Progenitor cell of endocrine pancreas (in vitro differentiated cells): ENCODE measurements at places on chromosomes 11 and 22. TPM values are rescaled to one million over a fixed set of nuclear protein-coding genes. Genes with fewer than 3 reads are reported as not detected.

GRCh38 chr11:68505596-68505995 lies 45.0 kb downstream of the PPP6R3 start:
- DNase-seq = no peak

Gene OSBP2
- 8.3 and 9.5 TPM in 2 replicates for total RNA-seq

- peak; percentile 11 for DNase-seq
Observed at GRCh38 chr11:73729594-73730206, 31.2 kb downstream of the RAB6A start.

Gene C1QTNF5
- 0.31 and 0.40 TPM in 2 replicates for total RNA-seq

DNA sequence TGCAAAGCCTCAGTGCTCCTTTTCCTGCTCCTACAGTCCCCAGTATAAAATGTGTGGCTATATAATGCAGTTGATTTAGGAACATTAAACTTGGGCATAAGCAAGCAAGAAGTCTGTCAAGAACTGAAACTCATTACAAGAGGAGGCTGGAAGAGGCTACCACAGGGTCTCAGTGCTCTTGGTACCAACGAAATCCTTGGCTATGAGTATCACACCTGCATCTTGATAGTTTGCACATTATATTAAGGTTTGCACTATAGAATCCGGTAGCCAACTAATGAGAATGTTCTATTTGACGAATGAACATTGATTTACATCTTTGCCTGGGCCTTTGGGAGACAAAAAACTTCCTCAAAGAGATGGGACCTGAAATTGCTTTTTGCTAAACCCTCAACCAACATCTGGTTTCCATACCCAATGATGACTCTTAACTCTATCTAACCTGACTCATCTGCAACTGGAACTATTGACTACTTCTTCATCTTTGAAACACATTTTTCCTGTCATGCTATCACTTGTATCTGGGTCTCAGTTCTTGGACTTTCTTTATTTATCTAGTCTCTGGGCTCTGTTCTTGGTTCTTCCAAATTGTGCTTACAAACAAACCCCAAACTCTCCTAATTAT lies 207.2 kb upstream of the CTSC start:
- DNase-seq = no peak

DNA sequence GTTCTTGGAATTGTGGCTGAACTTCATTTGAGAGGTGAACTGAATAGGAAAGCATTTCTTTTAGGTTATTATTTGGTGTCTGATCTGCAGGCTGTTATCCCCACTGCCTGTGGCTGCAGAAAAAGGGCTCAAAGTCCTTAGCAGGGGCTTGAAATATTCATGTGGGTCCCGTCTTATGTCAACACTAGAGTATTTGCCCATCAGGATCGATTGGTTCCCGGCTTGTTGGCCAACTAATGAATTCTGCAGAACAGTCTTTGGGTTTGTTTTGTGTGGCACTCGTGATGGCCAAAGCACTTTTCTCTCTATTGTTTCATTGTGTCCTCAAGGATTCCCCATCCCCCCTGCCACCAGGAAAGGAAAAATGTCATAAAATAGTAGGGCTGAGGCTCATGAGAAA lies 211.9 kb downstream of the MYO18B start:
- DNase-seq = peak; percentile 19

GRCh38 chr22:37680191-37680851 lies 4.9 kb downstream of the LGALS1 start:
- DNase-seq = no peak

DNA sequence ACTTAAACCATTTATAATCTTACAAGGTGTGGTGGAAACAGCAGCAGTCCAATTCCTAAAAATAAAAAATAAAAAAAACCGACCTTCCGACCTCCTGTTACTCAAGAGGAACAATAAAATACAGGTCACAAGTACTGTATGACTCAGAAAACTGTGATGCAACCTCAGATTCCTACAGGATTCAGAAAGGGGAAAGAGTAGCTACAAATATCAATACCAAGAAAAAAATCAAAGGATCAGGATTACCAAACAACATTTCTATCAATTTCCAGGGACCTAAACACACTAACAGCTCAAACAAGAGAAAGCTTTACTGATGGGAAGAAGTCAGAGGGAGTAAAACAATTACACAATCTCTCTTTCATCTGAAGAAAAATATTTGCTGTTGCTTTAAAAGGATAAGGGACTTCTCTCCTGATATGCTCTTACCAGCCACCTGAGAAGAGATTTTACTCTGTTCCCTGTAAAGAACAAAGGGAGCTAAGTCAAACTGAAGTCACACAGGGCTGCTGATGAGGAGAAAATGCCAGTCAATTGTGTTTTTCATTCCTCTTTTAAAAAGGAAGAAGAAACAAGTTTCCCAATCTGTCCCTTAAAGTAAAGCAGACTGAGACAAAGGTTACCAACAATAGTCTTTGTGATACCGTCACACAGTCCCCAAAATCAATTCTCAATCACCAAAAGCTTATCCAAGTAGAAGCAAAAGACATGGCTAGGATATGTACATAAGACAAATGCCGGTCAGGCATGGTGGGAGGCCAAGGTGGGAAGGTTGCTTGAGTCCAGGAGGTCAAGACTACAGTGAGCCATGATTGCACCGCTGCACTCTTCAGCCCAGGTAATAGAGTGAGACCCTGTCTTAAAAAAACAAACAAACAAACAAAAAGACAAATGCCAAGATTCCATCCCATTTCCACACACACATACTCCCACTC lies 39.3 kb downstream of the AMBRA1 start:
- no peak for DNase-seq

DNA sequence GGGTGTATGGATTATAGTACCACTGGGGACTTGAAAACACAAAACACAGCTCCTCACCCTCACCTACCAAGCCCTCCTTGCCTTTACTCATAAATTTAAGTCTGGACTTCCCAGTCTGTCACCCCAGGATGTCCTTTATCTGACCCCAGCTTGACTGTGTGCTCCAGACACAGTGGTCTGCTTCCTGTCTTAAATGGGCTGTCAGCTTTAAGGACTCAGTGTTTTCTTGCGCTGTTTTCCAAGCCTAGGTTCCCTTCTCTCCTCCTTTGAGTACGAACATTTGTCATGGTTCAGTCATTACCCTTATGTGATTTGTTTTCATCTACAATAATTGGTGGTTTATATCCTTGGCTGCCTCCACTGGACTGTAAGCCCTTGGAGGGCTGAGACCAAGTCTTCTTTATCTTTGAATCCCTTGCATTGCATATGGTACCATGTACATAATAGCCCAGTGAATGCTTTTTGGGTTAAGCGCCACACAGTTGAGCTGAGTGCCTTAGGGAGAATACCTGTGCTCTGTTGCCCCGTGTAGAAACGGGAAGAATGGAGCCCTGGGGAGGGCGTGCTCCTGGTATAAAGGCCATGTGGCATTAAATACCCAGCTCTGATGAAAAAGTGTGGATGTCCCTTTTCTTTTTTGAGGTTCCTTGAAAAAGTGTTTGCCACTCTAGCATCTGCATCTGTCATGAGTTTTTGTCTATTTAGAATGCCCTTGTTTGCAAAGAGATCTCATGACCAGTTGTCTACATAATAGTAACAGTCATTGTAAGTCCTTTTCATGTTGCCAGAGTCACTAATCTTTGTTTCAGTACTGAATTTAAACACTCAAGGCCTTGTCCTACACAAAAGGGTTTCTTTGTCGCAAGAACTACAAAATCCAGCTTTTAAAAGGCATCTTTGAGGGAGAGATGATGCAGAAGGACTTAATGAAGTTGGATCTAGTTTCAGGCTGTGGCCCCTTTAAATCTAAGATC lies 14.0 kb downstream of the PANX1 start:
- no peak for DNase-seq

Gene DDX10
- total RNA-seq = 31.9 and 33.3 TPM in 2 replicates

- DNase-seq = no peak
Observed at GRCh38 chr11:46200537-46201281, 76.8 kb upstream of the CREB3L1 start.

DNA sequence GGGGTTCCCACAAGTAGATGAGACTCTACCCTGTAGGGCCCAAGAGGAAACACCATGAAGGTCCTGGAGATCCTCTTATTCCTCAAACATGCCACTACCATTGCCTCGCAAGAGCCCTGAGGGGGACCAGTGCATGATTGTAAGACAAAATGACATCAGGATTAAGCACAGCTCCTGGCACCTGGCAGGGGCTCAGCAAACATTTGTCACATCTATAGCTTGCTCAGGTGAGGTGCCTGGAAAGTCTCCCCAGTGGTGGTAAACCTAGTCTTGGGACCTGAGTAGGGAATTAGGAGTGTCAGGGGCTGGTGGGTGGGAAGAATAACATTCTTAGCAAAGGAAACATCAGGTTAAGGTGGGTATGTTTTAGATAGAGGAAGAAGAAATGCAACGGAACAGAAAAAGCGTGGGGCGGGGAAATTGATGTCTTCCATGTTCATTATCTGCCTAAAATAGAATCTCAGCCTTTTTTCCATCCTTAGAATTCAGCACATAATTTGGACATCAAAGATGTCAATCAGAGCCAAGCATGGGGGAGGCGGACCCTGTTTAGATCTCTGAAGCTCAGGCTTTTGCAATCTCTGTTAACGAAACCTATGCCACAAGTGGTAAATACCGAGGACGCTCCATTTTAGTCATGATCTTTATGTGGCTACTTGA lies 924 bp downstream of the YPEL1 start:
- DNase-seq = no peak

GRCh38 chr11:63998558-63999348 lies 12.5 kb downstream of the OTUB1 start:
- DNase-seq = no peak

Gene TIGD3
- 3.0 and 3.8 TPM in 2 replicates for total RNA-seq

GRCh38 chr11:17559341-17560087 lies 12.5 kb downstream of the OTOG start:
- DNase-seq = no peak

GRCh38 chr11:95536047-95536690 lies 253.4 kb downstream of the FAM76B start:
- DNase-seq = no peak

DNA sequence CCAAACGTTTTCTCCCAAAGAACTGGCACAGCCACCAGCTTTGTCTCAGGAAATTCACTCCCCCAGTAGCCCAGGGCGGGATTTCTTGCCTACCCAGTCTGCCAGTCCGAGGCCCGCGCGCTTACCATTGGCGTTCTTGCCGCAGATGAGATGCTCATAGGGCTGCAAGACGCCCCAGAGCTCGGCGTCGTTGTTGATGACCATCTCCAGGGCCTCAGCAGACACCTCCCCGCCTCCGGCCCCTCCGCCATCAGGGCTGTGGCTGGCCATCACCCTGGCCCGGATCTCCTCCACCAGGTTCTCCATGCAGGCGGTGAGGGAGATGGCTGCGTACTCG lies 1.3 kb downstream of the ABTB2 start:
- peak; percentile 36 for DNase-seq

GRCh38 chr11:115892016-115892415 lies 387.8 kb upstream of the CADM1 start:
- no peak for DNase-seq

Gene KCNE3
- 1.0 and 1.9 TPM in 2 replicates for total RNA-seq

DNA sequence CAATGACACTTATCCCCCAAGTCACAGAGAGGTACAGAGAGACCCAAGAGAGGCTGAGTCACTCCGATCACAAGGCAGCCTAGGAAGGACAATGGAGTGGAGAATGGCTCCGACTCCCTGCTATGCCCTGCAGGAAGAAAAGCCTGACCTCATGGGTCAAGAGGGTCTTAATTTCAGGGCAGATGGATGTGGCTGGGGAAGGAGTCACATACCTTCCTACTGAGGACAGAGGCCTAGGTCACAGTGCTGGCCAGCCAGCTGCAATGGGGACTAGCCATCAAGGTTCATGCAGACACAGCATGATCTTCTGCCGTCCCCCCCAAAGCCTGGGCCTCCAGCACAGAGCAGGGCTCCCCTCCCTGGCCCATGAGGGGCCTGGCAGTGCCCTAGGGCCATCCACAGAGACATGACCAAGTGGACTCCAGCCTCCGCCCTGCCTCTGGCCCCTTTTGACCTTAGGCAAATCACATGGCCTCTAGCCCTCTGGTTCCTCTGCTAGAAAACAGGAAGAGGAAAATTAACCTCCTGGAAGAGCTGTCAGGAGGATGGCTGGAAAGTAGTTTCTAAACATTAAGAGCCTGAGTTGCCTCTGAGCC lies 1.8 kb downstream of the ARRB1 start:
- DNase-seq = no peak

- DNase-seq = no peak
Observed at GRCh38 chr11:116042146-116042545, 537.9 kb upstream of the CADM1 start.

- no peak for DNase-seq
Observed at GRCh38 chr11:70314730-70315129, 44.2 kb downstream of the PPFIA1 start.

Gene VPS51
- total RNA-seq = 112 and 123 TPM in 2 replicates

GRCh38 chr11:45343444-45343843 lies 57.3 kb upstream of the SYT13 start:
- no peak for DNase-seq

DNA sequence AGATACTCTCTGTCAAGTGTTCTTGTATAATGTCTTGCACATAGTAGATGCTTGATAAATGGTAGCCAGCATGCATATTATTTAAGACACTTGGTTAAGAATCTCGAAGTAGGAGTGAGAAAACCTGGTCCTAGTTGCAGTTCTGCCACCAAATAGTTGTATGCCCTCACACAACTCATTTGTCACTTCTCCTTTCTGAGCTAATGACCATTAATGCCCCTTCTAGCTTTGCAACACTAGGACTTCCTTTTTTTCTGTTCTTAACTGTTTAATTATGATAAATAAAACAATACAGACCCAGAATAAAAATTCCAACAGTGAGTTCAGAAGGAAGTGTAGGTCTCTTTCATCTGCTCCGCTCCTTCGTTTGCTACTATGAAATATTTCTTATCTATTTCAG lies 453.6 kb downstream of the TMEM135 start:
- DNase-seq = no peak

Gene NXPE2
- total RNA-seq = 0.19 TPM in 1 of 2 replicates, not detected in the other

GRCh38 chr11:107864591-107864990 lies 6.0 kb upstream of the SLC35F2 start:
- no peak for DNase-seq

Gene ROBO4
- total RNA-seq = not detected in 2 replicates

GRCh38 chr11:111785886-111786412 lies 19.8 kb upstream of the PPP2R1B start:
- DNase-seq = no peak

Gene RASGRP2
- 0.53 and 0.73 TPM in 2 replicates for total RNA-seq

- DNase-seq = no peak
Observed at GRCh38 chr11:60838132-60838531, 3.8 kb upstream of the CCDC86 start.

DNA sequence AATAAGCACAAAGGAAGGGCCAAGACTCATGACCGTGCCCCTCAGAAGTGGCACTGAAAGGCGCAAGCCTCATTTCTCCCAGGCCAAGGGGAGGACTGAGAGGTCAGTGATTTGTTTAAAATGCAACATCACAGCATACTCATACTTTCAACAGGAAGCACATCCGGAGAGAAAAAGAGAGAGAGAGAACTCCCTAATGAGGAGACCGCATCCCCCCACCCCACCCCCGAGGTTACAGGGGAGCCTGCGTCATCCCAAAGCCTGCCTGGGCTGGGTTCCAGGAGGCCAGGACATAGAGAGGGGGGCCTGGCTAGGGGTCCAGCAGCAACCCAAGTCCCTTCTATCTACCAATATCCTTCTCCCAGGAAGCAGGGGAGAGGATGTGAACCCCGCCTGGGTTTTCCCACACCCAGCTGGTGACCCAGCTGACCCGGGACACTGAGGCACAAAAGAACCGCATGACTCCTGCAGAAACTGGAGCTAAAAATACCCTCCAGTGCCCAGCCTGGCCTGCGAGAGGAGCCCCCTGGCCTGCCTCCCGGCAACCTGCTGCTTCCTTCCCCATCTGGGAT lies 3.8 kb downstream of the CSNK1E start:
- no peak for DNase-seq

- no peak for DNase-seq
Observed at GRCh38 chr11:35357923-35358322, 61.4 kb downstream of the SLC1A2 start.

Gene KRTAP5-1
- total RNA-seq = not detected in 2 replicates

- DNase-seq = no peak
Observed at GRCh38 chr11:79617561-79617960, 176.7 kb upstream of the TENM4 start.
